Fibroblast of skin of right biceps (primary cell): ENCODE measurements at places on chromosomes 6 and 20.
A peak's percentile ranks its signal among the peaks of the same experiment; 100 is the strongest.

DNA sequence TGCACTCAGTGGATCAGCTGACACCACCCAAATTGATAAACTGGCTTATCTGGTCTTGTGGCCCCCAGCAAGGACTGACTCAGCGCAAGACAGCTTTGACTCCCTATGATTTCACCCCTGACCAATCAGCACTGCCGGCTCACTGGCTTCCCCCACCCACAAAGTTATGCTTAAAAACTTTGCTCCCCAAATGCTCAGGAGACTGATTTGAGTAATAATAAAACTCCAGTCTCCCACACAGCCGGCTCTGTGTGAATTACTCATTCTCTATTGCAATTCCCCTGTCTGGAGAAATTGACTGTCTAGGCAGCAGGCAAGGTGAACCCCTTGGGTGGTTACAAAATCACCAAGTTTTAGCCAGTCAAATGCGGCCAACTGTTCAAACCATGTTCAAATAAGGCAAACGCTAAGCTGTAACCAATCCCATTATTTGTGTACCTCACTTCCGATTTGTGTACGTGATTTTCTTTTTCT lies 32.5 kb downstream of the SLC22A2 start:
- peak; percentile 12 for DNase-seq

DNA sequence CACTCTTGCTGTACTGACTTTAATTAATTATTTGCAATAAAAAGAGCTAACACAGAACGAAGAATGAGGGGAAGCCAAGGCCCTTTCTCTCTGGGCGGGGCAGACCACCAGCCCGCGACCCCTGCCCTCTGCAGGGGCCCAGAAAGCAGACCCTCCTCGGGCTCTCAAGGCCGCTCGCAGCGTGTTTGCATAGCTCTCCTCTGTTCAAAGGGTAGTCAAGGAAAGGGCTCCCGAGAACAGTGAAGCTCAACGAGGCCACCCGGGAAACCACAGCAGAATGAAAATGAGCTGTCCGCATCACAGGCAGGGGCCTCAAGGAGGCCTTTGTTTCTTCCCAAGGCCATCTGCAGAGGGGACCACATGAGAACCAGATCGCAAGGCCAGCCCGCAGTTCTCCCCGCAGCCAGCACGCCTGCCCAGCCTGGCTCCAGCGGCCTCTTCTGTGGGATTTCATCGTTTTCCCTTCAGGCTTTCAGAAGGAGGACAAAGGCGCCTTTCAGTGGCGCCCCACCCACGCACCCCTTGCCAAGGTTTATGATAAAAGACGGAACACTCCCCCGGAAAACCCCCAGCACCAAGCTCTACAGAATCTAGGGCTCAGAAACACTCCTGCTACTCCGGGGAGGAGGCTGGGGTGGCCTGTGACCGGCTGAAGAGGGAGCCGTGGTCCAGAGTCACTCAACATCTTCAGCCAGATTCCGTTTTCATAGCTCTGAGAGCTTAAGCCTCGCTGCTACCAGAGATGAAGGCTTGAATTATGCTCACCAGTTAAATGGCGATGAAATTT lies 25.3 kb downstream of the ACSS1 start:
- DNase-seq = no peak

DNA sequence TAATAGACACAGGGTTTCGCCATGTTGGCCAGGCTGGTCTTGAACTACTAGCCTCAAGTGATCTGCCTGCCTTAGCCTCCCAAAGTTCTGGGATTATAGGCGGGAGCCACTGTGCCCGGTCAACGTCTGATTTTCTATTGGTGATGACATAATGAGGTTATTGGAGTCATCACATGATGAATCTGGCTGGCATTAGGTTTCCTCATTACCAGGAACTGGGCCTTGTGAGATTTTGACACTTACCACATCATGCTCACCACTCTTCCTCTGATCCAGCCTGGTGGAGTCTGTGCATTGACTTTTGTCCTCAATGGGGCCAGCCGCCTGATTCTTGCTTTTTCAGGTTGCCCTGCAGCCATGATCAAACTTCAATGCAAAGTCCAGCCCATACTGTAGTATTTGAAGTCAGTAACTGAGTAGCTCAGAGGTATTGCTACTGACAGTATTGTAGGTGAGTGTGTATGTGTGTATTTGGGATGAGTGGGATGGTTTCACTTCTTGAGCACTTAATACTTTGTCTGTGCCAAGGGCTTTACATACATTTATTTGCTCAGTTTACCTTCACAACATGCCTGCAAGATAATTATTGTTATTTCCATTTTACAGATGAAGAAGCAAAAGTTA lies 16.0 kb downstream of the ANKS1A start:
- DNase-seq = no peak

- peak; percentile 23 for DNase-seq
Measured at GRCh38 chr6:139647016-139647415, 272.6 kb upstream of the CITED2 start.

GRCh38 chr6:80338201-80338836 lies 231.8 kb downstream of the BCKDHB start:
- DNase-seq = peak; percentile 41

GRCh38 chr6:139204978-139205377 lies 70.1 kb downstream of the HECA start:
- DNase-seq = no peak

DNA sequence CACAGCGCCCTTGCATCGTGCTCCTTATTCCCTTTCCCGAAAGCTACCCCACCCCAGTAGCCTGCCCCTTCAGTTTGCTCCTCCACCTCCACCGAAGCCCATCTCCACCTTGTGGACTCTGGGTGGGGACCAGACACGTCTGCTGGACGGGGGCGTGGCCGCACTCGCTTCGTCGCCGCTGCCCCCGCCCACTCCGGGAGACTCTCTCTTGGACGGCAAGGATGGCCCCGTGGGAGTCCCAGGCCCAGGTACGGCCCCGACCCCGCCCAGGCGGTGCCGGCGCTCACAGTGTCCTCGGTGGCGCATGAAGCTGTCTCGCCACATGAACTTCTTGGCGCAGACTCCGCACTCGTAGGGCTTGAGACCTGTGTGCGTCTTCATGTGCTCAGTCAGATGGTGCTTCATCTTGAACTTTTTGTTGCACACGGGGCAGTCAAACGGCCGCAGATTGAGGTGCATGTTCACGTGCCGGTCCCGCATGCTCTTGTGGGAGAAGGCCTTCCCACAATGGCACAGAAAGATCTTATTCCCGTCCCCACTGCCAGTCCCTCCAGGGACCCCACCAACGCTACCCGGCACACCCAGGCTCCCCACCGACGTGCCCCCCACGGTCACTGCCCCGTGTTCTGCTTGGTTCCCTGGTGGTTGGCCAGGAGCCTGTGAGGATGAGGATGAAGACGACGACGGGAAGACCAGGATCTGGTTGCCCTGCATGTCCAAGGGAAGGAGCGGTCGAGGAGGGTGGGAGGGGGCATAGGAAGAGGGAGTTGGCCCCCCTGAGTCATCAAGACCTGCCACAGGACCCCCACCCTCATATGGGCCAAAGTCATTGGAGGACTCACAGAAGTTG lies 1.3 kb upstream of the TAPBP start:
- peak; percentile 19 for DNase-seq

- peak; percentile 49 for DNase-seq
Measured at GRCh38 chr6:3138341-3138740, 19.0 kb downstream of the TUBB2A start.

DNA sequence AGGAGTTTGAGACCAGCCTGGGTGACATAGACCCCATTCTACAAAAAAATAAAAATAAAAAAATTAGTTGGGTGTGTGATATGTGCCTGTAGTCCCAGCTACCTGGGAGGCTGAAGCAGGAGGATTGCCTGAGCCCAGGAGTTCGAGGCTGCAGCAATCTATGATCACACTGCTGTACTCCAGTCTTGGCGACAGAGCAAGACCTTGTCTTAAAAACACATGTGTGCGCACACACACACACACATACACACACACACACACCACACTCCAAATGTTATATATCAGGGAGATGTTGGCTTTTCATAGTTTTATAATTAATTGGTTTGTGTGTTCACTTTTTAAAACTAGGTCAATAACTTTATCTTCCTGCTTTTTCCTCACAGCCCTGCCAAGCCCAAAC lies 110.5 kb downstream of the RTN4IP1 start:
- DNase-seq = no peak

- DNase-seq = no peak
Measured at GRCh38 chr6:46015119-46015968, at the start of gene CLIC5. CLIC5 (minus strand) TSS chr6:46015860; CDS start chr6:46015542, 318 bp downstream.

GRCh38 chr6:52650941-52651340 lies 20.0 kb upstream of the TMEM14A start:
- DNase-seq = no peak

DNA sequence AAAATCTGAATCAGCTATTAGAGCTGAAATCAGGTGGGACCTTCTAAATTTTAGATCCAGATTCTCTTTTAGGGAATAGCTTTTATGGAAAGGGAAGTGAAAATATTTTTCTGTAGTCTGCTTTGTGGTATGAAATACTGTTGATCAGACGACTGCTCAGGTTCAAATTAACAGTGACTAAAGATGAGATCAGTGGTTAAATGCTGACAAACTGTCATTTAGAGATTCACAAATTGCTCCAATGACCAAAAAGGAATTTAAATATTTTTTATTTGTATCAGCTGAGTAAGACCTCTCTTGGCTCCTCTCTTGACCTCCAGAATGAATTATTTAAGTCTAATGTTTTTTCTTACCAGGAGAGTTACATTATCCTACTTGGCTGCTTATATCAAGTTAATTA lies 77.3 kb downstream of the KCNQ5 start:
- peak; percentile 55 for DNase-seq

GRCh38 chr6:53306819-53307347 lies 41.9 kb downstream of the ELOVL5 start:
- peak; percentile 51 for DNase-seq

DNA sequence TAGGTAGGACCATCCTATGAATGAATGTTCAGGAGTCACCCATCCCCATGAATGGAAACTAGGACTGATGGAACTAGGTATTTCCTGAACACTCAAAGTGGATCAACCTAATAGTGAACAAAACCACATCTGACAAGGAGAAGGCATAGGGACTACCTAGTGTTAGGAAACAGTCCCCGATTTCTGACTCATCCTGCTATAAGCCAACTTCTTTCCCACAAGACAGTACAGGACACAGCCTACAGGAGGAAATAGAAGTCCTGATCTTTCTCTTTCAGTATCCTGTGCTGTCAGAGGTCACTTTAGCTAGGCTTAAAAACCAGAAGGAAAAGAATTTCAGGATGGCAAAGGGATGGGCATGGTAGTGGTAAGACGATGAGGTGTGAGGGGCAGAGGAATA lies 19.5 kb upstream of the GMDS start:
- peak; percentile 46 for DNase-seq

GRCh38 chr6:70847106-70848084 lies 109.5 kb downstream of the B3GAT2 start:
- no peak for DNase-seq

DNA sequence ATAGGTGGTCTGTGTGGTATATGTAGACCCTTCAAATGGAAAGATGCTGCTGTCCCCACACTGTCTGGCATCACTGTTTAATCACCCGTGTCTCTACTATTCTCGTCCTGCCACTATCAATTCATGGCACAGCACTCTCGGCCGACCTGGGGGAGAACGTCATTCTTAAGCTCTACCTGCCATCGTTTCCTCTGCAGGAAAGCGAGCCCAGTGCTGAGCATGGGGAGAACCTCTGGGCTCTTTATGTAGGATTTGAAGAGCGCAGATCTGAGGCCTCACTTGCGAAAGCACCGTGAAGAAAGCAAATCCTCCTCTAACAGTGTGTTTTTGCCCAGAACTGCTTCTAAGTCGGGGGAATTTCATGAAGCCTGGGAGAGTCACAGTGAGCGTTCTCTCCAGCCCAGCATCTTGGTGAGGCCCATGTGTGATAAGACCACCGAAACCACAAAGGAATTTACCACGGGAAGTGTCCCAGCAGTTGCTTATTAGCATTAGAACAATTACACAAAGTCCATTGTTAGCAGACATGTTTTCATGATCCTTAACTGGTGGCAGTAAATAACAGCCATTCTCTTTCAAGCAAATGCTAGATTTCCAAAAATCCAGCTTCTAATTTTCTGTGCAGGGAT lies 124.3 kb downstream of the SCML4 start:
- no peak for DNase-seq
